ENCODE measurements at places on chromosomes 1 and 21.

GRCh38 chr1:39268112-39268581 lies 63.7 kb downstream of the MACF1 start:
- no peak for DNase-seq

GRCh38 chr1:68321084-68321685 lies 88.9 kb upstream of the WLS start:
- no peak for DNase-seq

DNA sequence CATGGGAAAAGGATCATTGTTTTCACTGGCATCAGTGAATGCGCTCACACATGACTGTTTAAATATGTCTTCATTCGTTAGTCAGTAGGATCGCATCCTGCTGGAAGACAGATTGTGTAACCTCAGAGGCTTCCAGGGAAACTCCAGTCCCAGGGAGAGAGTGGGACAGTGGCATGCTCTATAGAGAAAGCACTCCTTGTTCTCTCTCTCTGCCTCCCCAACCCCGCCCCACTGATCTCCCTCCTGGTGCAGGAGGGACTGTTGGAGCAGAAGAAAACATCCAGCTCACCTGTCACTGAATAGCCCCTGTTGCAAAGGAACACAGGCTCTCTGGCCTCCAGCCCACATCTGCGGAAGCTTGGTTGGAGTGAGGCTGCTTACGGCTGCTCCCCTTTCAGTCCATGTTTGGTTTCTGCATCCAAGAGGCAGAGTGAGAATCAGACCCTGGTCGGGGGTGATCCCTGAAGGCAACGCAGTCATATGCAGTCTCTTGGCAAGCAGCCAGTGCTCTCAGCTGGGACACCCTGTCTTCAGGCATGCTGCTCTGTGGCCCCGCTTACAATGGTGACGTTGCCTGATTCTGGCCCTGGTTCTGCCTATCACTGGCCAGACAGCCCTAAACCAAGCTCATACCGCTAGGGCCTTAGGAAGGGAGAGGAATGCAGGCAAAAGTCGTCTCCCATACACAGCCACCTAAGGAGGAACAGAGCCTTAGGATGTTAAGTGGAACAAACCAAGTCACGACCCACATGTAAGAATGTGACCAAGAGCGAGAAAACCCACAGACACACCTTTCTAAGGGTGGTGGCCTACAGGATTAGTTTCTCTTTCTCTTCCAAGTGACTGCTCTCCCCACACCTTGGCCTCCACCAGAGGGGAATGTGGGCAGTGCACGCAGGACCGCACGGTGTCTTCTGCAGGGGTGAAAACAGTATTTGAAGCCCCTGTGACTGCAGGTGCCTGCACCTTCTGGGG lies 39.7 kb downstream of the BACE2 start:
- DNase-seq: no peak

- no peak for DNase-seq
Observed at GRCh38 chr1:178220094-178220493, 126.2 kb downstream of the RASAL2 start.

GRCh38 chr1:162916821-162917613 lies 56.0 kb upstream of the CCDC190 start:
- no peak for DNase-seq

DNA sequence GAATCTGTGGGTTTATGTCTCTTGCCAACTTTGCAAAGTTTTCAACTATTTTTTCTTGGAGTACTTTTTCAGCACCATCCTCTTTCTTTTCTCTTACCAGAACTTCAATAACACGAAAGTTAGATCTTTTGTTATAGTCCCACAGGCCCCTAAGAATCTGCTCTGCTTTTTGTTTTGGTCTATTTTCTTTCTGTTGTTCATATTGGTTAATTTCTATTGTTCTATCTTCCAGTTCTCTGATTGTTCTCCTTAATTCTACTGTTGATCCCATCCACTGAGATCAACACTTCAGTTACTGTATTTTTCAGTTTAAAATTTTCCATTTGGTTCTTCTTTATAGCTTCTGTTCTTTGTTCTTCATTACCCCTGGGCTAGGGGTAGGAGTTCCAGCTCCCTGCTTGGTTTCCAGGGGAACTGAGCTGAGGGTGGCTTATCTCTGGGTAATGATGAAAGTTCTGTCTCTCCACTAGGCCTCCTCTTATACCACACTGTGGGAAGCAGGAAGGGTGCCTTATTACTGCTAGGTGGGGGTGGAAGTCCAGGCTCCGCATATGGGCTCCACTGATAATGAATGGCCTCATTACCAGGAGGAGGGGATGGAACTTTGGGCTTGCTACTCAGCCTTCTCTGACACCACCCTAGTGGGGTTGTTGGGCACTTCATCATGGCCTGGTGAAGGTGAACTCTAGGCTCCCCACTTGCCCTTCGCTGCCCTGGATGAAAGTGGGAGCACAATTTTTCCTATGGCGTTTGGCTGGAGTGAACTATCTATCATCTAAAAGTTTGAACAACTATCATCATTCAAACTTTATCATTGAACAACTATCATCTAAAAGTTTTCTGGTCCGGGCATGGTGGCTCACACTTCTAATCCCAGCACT lies 39.3 kb downstream of the NAV1 start:
- no peak for DNase-seq

GRCh38 chr1:112255080-112255479 lies 140.9 kb upstream of the CTTNBP2NL start:
- no peak for DNase-seq

GRCh38 chr1:117240547-117240946 lies 29.8 kb upstream of the VTCN1 start:
- no peak for DNase-seq

DNA sequence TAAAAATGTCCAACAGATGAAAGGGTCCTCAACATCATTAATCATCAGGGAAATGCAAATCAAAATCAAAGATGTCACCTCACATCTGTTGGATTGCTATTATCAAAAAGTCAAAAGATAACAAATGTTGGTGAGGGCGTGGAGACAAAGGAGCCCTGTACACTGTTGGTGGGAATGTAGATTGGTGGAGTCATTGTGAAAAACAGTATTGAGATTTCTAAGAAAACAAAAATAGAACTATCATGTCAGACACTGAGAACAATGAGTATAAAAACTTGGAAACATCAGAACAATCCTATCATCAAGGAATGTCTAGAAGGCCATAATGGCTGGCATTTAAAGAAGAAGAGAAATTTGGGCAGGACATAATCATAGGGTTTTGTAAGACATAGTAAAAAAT lies 209.2 kb upstream of the PTGFR start:
- DNase-seq: no peak

- peak; percentile 41 for DNase-seq
Observed at GRCh38 chr1:232952514-232953499, 2.4 kb downstream of the NTPCR start.

- peak; percentile 36 for DNase-seq
Observed at GRCh38 chr1:235105051-235106043, 23.3 kb downstream of the TOMM20 start.

DNA sequence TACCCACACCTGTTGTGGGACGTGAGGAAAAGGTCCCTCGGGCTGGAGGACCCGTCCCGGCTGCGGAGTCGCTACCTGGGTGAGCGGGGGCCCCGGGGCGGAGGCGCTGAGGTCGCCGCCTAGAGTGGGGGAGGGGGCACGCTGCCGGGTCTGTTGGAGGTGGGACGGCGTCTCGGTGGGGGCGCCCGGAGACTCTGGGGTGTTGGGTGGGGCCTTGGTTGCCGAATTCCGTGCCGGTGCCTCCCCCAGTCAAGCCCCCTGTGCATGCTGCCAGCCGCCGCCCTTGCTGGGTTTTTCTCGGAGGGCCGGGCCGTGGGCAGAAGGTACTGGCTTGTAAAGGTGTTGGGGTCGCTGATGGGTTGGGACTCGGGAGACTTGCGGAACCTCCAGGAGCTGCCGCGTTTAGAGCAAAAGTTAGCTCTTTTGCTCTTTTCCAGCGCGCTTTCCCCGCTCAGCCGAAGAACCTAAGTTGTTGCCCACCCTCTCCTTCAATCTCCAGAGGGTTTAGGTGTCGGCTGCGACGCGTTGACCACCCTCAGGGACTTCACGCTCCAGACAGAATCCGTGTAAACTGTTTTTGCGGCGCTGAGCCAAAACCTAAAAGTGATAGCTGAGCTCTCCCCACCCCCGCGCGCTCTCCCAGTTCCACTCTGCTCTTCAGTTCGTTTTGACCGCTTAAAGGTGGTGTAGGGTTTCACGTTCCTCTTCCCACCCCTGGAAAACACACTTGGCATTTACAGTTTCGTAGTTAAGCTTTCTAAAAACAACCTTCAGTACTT lies at the start of gene MPC2:
TSS of gene MPC2 (minus strand) at position 143 of the 779 bp plus-strand sequence. CDS start 1,231 bp downstream, outside the sequence.
- DNase-seq: peak; percentile 80

DNA sequence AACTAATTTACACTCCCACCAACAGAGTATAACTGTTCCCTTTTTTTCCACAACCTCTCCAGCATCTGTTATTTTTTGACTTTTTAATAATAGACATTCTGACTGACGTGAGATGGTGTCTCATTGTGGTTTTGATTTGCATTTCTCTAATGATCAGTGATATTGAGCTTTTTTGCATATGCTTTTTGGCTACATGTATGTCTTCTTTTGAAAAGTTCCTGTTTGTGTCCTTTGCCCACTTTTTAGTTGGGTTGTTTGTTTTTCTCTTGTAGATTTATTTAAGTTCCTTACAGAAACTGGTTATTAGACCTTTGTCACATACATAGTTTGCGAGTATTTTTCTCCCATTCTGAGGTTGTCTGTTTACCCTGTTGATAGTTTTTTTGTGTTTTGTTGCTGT lies 375.2 kb downstream of the MATN1 start:
- DNase-seq: no peak

GRCh38 chr1:62259551-62259950 lies 59.7 kb downstream of the KANK4 start:
- DNase-seq: no peak

GRCh38 chr1:8704866-8705506 lies 112.5 kb downstream of the RERE start:
- DNase-seq: no peak

- no peak for DNase-seq
Observed at GRCh38 chr1:222454186-222454585, 93.7 kb downstream of the HHIPL2 start.

DNA sequence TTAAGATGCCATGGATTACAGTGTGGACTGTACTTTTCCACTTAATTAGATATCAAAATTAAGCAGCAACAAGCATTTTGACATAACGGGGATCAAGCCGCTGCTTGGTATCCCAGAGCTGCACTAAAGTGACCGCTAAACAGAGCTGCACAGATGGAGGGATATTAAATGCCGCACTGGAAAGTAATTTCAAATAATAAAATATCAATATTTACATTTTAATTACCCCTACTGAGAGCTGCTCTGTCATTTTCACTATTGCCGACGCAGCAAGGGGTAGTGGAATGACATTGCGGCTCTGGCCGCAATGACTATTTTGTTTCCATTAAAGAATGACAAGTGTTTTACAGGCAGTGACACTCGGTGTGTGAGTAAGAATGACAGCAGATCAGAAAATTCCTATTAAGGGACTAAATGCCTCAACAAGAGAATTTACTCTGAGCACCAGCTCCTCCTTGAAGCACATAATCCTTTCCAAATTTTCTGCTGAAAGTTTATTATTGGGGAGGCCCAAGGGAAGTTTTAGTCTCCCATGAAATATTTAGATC lies 109.1 kb upstream of the USH2A start:
- DNase-seq: no peak

- no peak for DNase-seq
Observed at GRCh38 chr1:83827741-83828140, 171.2 kb downstream of the TTLL7 start.

- no peak for DNase-seq
Observed at GRCh38 chr21:39134288-39134810, 48.9 kb downstream of the PSMG1 start.

DNA sequence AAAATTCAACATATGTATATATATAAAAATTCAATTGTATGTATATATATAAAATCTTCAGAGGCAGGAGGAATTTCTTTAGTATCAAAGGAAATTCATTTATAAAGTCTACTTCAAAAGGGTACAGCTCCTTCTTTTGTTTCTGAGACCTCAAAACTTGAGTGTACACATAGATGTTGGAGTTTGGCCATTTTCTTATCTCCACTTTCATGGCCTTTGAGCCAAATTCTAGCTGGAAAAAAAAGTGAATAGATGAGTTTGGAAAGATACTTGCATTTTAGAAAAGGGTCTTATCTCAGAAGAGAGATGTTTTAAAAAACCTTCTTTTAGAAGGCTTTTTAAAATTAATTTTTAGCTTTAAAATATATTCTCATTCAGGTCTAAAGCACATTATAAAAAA lies 103.2 kb downstream of the ATF6 start:
- DNase-seq: no peak

GRCh38 chr1:180204231-180204630 lies 25.8 kb upstream of the LHX4 start:
- no peak for DNase-seq

DNA sequence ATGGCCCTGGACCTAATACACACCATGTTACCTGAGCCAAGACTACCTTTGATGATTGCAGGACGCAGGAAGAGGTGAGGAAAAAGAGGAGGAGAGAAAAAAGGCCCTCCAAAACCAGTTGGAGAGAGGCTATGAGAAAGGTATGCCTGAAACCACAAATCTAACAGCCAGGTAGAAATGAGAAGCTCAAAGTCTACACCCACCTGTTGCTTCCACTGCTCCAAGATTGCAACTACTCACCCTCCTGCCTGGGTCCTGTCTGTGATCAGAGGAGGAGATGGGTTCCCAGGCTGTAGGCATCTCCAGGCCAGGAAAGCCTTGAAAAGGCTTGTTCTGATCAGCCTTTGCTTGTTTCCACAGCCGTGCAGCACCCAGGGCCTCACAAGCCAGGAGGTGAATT lies 307.8 kb upstream of the USP24 start:
- DNase-seq: no peak

GRCh38 chr1:183218027-183218618 lies 32.1 kb downstream of the LAMC2 start:
- DNase-seq: no peak

GRCh38 chr1:236064674-236065508 lies at the start of gene NID1:
NID1 (minus strand) TSS chr1:236065090; CDS start chr1:236065079, 11 bp downstream.
- peak; percentile 15 for DNase-seq

- no peak for DNase-seq
Observed at GRCh38 chr1:33152685-33153432, 29.0 kb downstream of the TRIM62 start.

DNA sequence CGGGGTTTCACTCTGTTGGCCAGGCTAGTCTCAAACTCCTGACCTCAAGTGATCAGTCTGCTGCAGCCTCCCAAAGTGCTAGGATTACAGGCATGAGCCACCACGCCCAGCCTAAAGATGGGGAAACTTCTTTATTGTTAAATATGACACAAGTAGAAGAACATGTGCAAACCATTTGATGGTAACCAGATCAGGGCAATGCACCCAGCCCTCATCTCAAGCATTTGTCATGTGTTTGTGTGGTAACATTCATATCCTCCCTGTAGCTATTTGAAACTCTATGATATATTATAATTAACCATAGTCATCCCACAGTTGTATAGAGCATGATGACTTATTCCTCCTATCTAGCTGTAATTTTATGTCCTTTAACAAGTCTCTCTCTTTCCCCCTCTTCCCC lies 119.5 kb upstream of the TMPRSS2 start:
- DNase-seq: no peak

DNA sequence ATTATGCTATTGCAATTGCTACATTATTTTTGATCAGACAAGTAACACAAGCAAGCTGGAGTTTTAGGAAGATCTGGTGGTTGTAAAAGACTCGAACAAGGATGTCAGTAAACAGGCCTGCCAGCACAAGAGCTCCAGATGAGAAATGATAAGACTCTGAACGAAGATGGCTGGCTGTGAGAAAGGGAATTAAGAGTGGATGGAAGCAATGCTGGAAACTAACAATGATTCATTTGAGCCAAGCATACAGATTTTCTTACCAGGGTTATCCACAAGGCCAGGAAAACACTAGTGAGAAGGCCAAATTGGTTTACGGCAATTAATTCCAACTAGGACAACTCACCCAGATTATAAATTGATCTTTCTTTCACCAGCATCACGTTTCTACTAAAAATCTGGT lies 54.2 kb downstream of the NRIP1 start:
- no peak for DNase-seq

Measured in CD8-positive, alpha-beta T cell (primary cell).